RWPE1 (cell line): ENCODE measurements at places on chromosomes 7 and 10.

DNA sequence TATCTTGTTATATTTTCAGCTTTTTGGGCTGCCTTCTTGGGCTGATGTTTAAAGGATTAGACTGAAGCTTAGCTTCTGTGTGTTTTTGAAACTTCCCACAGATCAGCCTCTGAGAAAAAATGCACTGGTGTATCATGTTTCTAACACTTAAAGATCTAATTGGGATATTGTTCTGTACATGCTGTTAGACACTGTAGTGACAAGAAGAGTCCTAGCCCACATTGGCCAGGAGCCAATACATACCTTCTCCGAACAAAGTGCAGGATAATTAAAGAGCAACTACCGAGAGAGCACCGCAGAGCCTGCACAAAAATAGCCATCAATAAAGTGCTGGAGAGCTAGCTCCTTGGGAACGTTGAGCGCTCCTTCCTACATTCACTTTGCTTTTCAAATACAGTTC, 289.4 kb upstream of the SP8 start:
- no peak for DNase-seq

GRCh38 chr7:157495594-157495993, 158.8 kb downstream of the DNAJB6 start:
- no peak for DNase-seq

GRCh38 chr7:140196361-140197217, 19.8 kb upstream of the KDM7A start:
- no peak for DNase-seq

- DNase-seq, result no peak
Observed at GRCh38 chr7:102429141-102429899, 4.1 kb upstream of the ORAI2 start.

DNA sequence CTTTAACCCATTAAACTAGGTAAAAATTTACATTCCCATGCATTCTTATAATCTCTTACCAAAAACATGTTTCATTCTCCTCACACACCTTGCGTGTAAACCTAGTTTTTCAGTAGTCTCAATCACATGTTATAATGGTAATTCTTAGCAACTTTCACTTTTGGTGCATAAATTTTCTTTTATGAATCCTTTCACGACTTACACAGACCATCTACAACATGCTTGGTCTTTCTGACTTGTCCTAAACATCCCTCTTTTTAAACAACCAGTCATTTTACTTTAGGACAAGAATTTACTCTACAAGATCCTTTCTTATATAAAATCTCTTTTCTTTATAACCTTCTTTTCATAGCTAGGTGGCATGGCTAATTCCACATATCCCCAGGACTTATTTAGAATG, 25.8 kb downstream of the FBXL13 start:
- no peak for DNase-seq

GRCh38 chr10:49139846-49140195, 6.0 kb upstream of the FAM170B start:
- DNase-seq, result peak; percentile 76

GRCh38 chr7:22329816-22330524, 27.0 kb downstream of the RAPGEF5 start:
- no peak for DNase-seq

- no peak for DNase-seq
Observed at GRCh38 chr7:94738071-94738470, 82.1 kb upstream of the SGCE start.

DNA sequence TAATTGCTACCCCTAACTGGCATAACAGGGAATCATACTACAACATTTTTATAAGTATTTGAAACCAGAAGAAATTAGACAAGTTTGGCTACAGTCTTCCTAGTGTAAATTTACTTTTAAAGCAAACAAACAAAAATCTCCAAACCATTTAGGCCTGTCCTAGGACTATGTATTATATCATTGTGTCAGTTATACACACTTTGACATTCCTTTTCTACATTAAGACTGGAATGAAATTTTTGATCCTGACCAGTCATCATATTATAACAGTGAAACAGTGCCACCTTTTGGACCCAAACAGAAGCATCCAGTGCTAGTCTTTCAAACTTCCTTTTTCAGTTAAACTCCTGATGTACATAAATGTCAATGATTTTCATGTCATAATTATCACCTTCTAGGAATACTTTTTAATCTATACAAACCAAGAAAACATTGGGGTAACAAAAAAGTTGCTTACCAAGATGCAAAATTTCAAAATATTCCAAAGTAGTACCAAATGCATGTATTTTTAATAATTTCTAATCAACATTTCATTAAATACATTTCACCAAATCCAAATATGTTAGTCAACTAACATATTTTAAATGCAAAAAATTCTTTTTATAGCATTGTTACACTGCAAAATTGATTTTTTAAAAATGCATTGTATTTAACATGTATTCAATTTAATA, 75.7 kb downstream of the IMMP2L start:
- peak; percentile 48 for DNase-seq
